ENCODE measurements at places on chromosomes 6 and 20.

DNA sequence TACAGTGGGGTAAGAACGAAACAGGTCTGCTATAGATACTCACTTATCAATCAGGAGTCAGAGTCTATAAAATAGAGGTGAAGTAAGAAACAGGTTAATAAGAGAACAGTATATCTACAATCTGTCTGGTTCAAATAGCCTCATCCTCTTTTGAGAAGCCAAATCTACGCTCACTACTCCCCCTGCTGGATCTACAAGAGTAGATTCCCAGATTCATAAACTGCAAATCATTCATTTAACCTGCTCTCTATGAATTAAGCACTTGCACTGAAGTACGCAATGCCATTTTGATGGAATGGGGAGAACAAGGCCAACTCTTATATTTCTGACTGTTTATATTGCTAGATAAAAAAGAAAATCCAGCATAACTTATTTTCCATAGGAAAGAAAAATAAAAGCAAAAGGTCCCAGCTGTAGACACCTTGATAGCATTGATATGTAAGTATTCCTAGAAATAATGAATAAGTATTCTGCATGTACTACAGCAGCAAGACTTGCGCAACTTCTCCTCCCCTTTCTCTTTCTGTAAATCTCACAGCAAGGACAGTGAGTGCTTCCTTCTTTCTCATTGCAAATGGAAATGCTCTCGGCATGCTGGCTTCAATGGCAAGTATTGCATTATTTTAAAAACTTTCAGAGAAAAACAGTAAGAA is 92.3 kb downstream of the RFX6 start:
- DNase-seq: no peak

DNA sequence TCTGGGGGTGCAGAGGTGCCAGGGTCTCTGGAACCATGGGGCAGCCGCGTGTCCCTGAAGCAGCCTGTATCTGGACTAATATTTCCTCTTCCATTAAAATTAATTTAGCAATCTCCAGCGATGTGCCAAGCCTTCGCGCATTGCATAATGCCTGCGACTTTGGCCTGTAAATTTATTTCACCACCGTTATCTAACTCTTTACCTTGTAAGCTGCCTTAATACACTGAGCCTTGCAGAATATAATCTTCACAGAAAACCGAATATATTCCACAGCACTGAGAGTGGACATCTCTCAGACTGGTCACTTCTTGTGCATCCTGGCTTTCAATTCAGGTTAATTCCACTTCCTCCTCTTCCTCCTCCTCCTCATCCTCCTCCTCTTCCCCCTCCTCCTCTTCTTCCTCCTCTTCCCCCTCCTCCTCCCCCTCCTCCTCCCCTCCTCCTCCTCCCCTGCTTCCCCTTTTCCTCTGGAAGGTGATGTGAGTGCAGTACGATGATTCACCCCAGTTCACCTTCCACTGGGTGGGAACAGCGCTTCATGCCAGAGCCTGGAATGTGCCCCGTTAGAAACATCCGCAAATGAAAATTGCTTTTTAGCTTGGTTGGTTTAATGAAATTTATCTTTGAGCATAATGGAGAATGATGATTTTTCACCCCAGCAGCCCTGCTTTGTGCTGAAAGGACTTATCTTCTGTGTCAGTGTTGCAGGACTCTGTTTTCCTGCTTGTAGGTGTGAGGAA is 101.4 kb downstream of the CDH4 start:
- no peak for DNase-seq

GRCh38 chr6:56484669-56485068 is 158.0 kb downstream of the DST start:
- DNase-seq: no peak

DNA sequence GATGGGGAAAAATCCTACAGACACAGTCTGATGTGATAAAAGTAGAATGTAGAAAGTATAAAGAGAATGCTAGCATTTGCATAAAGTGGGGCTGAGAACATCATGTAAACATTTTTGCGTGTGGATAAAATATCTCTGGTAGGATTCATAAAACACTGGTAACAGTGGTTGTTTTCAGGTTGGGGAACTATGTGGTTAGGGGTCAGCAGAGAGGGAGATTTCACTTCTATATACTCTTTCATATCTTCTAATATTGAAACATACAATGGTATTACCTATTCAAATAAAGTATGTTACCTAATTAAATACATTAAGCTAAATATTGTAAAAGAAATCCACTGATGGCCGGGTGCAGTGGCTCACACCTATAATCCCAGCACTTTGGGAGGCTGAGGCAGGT is 96.2 kb upstream of the CCDC167 start:
- DNase-seq: no peak

- no peak for DNase-seq
These were observed 145.5 kb downstream of the RNASET2 start for GRCh38 chr6:166810864-166811263.

DNA sequence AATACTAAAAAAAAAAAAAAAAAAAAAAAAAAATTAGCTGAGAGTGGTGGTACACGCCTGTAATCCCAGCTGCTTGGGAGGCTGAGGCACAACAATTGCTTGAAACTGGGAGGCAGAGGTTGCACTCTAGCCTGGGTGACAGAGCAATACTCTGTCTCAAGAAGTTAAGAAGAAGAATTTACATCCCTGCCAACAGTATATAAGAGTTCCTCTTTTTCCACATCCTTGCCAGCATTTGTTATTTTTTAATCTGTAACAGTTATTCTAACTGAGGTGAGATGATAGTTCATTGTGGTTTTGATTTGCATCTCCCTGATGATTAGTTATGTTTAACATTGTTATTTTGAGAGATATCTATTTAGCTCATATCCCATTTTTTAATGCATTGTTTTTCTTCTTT is 20.3 kb upstream of the DYNLRB1 start:
- DNase-seq: no peak

- no peak for DNase-seq
These were observed 119.7 kb downstream of the MAP3K4 start for GRCh38 chr6:161111261-161111660.

- no peak for DNase-seq
These were observed 168.5 kb upstream of the SIM1 start for GRCh38 chr6:100633096-100633777.

GRCh38 chr6:17466147-17466546 is 72.8 kb downstream of the CAP2 start:
- no peak for DNase-seq

DNA sequence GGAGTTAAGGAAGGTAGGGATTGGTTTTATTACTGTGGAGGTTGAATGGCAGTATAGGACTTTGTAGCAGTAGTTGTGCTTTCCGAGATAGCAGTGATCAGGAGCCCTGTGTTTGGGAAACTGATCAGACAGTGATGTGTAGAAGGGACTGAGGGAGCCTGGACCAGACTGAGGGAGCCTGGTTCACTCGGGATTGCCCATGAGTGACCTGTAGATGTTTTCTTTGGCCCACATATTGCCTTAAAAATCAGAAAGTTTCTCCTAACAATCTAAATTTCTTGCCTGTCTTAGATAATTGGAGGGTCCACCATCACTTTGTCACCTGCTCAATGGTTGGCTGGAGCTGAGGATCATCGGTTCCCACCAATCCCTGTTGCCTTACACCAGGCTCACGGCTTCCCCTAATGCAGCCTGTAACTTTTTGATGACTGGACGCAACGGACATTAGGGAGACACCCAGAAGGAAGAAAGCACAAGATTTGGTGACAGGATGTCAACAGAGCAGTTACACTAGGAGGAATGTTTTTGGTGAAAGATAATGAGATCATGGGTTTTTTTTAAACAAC is 1.1 kb downstream of the CDS2 start:
- no peak for DNase-seq

DNA sequence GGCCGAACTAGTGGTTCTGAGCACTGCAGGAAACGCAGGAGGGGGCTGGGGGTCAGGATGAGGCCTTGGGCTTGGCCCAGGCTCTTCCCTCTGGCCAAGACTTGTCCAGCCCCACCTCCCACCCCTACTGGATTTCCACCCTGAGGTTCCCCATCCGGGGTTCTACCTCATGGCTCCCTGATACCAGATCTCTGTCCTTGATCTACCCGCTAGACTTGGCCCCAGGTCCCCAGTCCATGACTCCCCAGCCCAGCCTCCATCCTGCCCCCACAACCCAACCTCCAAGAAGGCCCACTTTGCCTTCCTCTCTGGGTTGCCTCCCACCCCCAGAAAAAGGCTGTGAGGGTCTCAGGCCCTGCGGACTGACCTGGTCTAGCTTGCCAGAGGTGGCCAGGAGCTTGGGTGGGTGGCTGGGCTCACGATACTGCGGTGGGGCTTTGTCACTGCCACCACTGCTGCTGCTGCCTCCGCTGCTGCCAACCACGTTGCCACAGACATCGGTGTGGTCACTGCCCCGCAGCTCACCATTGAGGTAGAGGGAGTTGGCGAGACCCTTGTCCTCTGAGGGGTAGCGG is 6.8 kb upstream of the FASTKD5 start:
- DNase-seq: no peak

GRCh38 chr6:138290423-138290962 is 72.2 kb upstream of the PBOV1 start:
- no peak for DNase-seq

Measured in activated CD4-positive, CD25-positive, alpha-beta regulatory T cell treated with anti-CD3 and anti-CD28 coated beads, Interleukin-2, amount 50 U/mL, for 16 hours (primary cell).